Stimulated activated CD4-positive, alpha-beta T cell treated with anti-CD3 and anti-CD28 coated beads, Interleukin-4, amount 100 ng/mL, for 48 hours (primary cell): ENCODE measurements at places on chromosomes 11 and 22.

DNA sequence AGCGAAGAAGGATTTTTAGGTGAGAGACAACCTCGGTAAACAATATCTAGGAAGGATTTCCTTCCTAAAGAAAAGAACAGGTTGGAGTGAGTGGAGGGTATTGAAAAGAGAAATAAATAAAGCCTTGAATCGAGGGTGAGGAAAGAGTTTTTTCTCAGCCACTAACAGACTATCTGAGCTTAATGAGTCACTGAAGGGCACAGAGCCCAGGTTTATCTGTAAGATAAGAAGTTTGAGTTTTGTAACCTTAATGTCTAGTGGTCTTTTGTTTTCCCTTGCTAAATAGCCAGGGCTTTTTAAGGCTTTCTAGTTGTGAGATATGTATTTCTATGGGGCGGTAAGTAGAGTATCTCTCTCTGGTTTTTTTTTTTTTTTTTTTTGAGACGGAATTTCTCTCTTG, 394.5 kb upstream of the KIRREL3 start:
- DNase-seq, result no peak

- no peak for DNase-seq
Observed at GRCh38 chr11:9941991-9942390, 278.1 kb downstream of the SWAP70 start.

- no peak for DNase-seq
Observed at GRCh38 chr11:45812581-45813548, 7.9 kb downstream of the SLC35C1 start.

DNA sequence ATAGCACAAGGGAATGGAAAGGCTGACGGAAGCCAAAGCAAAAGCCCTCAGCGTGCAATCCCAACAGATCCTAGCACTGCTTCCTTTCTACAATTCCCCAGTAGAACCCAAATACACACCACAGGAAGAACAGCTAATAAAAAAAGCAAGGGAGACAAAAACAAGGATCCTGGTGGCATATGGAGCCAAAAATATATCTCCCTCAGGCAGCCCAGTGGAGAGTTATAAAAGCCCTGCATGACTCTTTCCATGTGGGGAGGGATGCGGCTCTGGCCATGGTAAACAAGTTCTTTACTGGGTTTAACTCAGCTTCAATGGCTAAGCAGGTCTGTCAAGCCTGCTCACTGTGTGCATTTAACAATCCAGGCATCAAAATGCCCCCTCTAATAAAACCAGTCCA, 88.1 kb downstream of the PIWIL4 start:
- DNase-seq, result no peak

- DNase-seq, result no peak
Observed at GRCh38 chr11:96062134-96062533, 138.2 kb upstream of the MTMR2 start.

DNA sequence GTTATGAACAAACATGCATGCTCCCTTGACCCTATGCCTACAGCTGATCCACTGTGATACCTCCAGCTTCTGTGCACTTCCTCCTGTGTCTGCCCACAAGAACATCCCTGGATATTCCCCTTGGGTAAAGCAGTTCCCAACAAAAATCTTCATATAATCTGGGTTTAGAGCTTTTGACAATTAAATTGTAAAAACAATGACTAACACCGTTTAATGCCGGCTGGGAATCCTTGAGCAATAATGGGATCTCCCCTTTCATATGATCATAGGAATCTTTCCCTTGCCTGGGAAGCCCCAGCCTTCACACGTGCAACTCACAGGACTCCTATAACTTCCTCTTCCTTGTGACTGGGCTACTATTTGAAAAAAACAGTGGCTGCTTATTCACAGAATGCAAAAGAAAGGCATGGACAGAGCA, 6.3 kb upstream of the ZC3H12C start:
- DNase-seq, result no peak

- DNase-seq, result no peak
Observed at GRCh38 chr11:133797554-133797953, 47.8 kb downstream of the SPATA19 start.

GRCh38 chr22:23183061-23183698, 2.9 kb downstream of the BCR start:
- DNase-seq, result no peak

DNA sequence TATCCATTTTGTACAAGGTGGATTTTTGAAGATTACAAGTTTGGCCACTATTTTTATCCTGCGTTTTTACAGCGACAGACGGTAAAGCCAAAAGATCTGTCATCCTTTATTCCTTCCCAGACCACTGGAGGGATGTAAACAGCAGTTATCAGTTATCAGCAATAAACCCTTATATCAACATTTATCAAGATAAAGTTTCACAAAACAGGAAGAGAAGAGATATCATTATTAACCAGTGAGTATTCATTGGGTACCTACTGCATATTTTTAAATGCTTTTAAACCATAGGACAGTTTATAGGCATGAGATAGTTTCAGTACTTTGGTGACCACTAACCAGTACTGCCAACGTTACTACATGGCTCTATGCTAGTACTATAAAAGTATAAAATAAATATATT, 5.9 kb upstream of the REXO2 start:
- no peak for DNase-seq

- DNase-seq, result no peak
Observed at GRCh38 chr11:70575396-70576060, 177.2 kb downstream of the CTTN start.

DNA sequence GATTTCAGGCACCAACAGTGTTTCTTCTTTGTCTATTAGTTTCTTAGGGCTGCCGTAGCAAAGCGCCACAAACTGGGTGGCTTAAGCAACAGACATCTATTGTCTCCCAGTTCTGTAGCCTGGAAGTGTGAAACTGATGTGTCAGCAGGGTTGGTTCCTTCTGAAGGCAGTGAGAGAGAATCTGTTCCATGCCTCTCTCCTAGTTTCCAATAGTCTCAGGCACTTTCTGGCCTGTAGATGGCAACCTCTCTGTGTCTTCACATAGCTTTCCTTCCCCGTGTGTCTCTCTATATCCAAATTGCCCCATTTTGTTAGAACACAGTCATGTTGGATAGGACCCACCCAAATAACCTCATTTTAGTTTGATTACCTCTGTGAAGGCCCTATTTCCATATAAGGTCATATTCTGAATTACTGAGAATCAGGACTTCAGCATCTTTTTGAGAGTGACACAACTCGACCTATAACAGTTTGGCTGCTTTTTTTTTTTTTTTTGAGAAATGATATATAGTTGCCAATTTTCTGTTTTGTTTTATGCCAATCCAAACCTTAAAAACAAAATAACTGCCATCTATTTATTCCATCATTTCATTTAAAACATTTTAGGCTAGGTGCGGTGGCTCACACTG, 108.2 kb downstream of the SLC36A4 start:
- no peak for DNase-seq
